ENCODE measurements at places on chromosomes 12 and 14. TPM values are rescaled to one million over a fixed set of nuclear protein-coding genes. Genes with fewer than 3 reads are reported as not detected.
A peak's percentile ranks its signal among the peaks of the same experiment; 100 is the strongest.

PRKCH gene
- 10.5 TPM for total RNA-seq

B3GNT4 gene
- total RNA-seq, result 0.14 TPM

CLEC9A gene
- not detected for total RNA-seq

SLC25A47 gene
- not detected for total RNA-seq

DNA sequence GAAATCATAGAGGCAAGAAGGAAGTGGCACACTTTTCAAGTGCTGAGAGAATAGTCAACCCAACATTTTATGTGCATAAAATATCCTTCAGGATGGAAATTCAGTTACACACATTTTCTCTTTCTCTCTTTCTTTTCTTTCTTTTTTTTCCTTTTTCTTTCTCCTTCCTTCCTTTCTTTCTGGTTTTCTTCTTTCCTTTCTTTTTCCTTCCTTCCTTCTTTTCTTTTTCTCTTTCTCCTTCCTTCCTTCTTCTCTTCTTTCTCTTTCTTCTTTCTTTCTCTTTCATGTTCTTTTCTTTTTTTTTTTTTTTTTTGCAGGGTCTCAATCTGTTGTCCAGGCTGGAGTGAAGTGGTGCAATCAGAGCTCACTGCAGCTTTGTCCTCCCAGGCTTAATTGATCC, 38.7 kb upstream of the OR5AU1 start:
- DNase-seq, result no peak

- DNase-seq, result peak; percentile 18
Observed at GRCh38 chr14:40697231-40697630, 909.4 kb upstream of the LRFN5 start.

DNA sequence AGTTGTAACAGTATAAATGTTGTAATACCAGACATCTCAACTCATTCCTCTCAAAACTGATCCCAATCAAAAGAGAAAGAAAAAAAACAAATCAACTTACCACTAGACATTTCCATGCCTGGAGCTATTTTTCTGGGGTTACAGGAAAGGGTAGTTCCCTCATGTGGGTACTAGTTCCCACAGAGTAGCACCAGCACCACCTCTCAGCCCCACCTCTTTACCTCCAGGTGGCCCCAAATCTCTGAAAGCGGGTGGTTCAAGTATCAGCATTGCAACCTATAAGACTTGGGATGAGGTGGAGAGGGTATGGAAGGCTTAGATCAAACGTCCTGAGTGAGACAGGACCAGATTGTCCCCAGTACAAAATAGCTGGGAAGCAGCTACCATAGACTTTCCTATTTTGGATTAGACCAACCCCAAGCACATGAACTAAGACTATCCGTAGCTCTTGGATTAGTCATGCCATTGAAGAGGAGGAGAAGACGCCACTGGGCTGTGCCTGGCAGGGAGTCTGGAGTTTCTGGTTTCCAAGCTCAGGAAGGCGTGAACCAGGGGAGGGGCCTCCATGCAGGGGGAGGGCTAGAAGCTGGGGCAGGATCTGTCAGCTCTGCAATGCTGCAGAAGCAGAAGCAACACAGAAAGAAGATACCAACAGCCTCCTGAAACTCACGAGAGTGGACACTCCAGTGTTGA, at the start of gene SLC39A2:
SLC39A2 (plus strand) TSS at position 620 of the 693 bp plus-strand sequence. CDS start 154 bp downstream, outside the sequence.
- peak; percentile 23 for DNase-seq

- no peak for DNase-seq
Observed at GRCh38 chr12:95181103-95181502, 36.2 kb downstream of the FGD6 start.

DNA sequence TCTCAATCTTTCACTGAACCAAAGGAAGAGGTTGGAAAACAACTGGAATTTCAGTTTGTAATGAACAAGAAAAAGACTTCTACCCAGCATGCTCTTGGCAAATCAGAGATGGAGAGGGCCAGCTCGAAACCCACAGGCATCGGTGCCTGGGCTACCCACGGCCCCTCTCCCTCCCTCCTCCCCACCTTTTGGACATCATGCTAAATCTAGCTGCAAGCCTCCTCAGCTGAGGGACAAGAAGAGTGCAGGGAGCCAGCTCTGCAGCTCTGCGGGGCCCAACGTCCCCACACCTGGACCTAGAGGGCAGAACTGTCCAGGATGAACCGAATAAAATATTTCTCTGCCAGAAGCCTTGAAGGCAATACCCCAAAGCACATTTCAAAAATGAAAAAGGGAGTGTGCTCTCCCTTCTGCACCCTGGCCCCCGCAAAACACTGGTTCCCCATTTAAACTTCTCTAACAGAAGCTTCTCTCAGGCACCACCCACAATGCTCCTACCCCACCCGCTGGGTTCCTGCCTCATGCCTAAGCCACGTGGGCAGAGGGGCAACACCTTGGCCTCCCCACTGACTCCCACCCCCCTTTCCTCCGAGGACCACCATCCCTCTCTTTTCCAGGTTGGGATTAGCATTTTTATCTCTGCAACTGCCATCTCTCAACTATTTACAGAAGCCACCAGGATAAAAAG, 8.2 kb downstream of the CAMKK2 start:
- no peak for DNase-seq
